ENCODE measurements at places on chromosomes 1 and 21.
A peak's percentile ranks its signal among the peaks of the same experiment; 100 is the strongest.

DNA sequence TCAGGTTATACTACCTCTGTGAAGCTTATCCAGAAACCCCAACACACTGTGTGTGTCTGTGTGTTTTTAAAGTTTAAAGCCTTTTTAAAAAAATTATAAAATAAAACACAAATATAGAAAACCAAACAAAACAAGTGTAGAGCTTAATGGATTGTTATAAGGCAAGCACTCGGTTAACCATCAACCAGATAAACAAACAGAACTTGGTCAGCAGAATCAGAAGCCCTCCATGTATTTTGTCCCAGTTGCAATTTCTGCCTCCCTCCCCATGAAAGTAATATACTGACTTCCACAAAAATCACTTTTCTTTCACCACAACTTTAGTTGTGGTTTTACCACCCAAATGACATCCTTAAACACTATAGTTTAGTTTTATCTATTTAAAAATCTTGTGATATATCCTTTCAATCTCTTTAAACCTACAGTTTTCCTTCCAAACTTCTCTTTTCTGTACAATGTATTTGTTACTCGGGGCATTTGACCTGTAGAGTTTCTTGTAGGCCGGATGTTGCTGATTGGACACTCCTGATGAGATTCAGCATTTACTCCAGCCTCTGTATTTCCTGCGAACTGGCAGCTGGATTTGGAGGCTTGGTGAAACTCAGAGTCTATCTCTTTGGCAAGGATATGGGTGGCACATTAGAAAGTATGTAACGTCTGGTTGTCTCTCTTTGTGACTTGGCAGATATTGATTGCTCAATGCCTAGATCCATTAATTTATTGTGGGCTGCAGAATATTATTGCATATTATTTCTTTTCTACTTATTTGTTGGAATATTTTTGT, 8.6 kb downstream of the PAPPA2 start:
- H3K27me3 ChIP-seq = no peaks in the 10 kb centered on the region
- H3K27ac ChIP-seq = no peak overlapping the region
- no peaks in the 10 kb centered on the region for H3K4me1 ChIP-seq
- H3K4me3 ChIP-seq = no peak overlapping the region
- no peak for DNase-seq

GRCh38 chr1:241308011-241308410, 49.0 kb downstream of the RGS7 start:
- H3K27ac ChIP-seq = no peak overlapping the region
- no peak for DNase-seq
- H3K4me3 ChIP-seq = no peak overlapping the region

- no peak overlapping the region for H3K27ac ChIP-seq
- peaks cover 28% of the 10 kb centered on the region for H3K27me3 ChIP-seq
- H3K4me3 ChIP-seq = no peak overlapping the region
- DNase-seq = no peak
- no peaks in the 10 kb centered on the region for H3K36me3 ChIP-seq
Measured at GRCh38 chr1:10839188-10839770, 42.8 kb upstream of the CASZ1 start.

GRCh38 chr1:84345220-84345619, 43.7 kb downstream of the SAMD13 start:
- no peak overlapping the region for H3K27ac ChIP-seq
- no peak overlapping the region for H3K4me3 ChIP-seq
- no peaks in the 10 kb centered on the region for H3K27me3 ChIP-seq
- DNase-seq = no peak
- no peaks in the 10 kb centered on the region for H3K4me1 ChIP-seq

DNA sequence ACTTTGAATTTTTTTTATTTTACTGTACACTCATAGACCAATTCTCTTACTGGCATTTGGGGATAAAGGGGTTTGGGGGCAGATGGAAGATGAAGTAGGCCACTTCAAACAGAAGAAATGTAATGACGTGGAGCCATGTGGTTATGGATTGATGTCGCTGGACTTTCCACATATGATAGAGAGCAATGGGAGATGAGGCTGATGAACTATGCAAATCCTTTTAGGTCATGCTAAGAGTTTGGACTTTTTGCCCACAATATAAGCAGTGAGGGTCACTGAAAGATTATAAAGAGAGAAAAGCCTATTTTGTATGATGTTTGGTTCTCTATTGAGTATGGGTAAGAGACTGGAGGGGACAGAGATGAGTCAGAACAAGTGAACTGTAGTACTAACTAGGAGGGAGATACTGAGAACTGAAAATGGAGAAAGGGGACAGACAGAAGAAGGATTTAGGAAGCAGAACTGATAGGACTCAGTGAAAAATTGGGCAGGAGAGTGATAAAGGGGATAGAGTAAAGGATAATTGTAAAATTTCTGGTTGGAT, 9.2 kb downstream of the C1orf21 start:
- H3K27me3 ChIP-seq = peaks cover 9% of the 10 kb centered on the region
- no peak overlapping the region for H3K4me3 ChIP-seq
- no peak for DNase-seq
- no peaks in the 10 kb centered on the region for H3K36me3 ChIP-seq
- H3K27ac ChIP-seq = no peak overlapping the region
- no peaks in the 10 kb centered on the region for H3K4me1 ChIP-seq

DNA sequence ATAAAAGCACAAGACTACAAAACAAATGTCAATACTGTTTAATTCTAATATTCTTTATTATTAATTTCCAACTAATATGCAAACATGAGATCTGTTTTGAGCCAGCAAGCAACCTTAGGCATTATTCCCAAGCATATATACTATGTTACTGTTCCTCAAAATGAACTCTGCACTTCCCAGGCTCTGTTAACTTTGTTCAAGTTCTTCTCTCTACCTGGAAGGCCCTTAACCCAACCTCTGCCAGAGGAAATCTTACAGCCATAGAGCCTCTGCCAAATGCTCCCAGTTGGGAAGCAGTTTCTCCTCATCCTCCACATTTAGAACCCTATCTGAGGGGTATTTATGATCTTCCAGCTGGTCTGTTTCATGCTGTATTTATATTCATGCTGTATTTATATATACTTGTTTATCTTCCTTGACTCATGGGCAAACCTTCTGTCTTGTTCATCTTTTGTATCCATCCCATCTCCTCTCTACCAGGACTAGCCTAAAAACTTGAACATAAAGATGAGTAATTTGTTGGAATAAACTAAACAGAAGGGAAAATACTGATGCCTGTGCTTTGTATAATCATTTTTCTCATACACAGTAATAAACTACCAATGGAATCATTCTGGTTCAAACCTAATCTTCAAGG, 5.3 kb downstream of the IVNS1ABP start:
- peaks cover 53% of the 10 kb centered on the region for H3K36me3 ChIP-seq
- H3K27ac ChIP-seq = no peak overlapping the region
- peaks cover 39% of the 10 kb centered on the region for H3K4me1 ChIP-seq
- no peaks in the 10 kb centered on the region for H3K27me3 ChIP-seq
- DNase-seq = no peak
- peak overlapping the region; percentile 96 for H3K4me3 ChIP-seq

DNA sequence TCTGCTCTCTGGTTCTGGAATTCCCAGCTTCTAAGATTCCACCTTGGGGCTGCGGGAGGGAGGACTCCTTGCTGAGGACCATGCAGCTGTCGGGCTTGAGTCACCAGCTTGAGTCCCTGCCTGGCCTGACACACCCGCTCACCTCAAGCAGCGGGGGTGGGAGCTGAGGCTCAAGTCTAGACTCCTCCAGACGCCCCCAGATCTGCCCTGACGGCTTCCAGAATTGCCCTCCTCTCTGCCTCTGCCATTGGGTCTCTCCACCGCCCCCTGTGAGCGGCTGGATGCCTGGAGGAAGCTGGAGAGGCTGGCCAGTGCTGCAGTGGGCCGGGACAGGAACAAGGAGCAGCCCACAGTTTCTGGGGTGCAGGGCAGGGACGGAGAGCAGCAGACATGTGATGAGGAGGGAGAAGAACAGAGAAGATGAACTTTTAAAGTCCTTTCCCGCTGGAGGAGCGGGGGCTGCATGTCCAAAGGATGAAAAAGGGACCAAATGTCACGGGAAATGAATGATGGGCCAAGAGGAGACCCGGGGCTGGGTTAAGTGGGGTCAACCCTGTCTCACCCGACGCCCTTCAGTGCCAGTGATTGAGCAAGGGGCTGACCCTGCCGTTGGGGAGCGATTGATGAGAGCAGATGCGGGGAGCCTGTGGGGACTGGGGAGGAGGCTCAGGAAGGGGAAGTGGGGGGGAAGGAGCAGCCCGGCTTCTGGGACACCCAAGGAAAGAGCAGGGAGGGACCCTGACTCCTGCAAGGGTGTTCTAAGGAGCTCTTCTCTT, 13.5 kb downstream of the CRABP2 start:
- H3K27me3 ChIP-seq = peaks cover 57% of the 10 kb centered on the region
- no peak overlapping the region for H3K4me3 ChIP-seq
- peaks cover 17% of the 10 kb centered on the region for H3K4me1 ChIP-seq
- no peak for DNase-seq
- no peak overlapping the region for H3K27ac ChIP-seq
- H3K36me3 ChIP-seq = no peaks in the 10 kb centered on the region

DNA sequence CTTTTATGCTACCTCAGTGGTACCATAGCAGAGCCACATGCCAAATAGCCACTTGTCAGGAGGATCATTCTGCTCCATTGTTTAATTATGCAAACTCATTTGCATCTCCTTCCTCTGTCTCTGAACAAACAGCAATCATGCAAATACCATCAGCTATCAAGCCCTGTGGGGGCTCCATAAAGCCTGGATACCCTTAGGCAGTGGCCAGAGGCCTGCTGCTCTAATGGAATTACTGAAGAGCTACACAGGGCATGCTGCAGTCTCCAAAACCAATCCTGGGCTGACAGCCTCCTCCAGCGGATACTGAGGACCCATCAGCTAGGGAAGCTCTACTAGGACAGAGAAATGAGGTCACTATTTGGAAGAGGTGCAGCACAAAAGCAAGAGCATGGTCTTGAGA, 376.3 kb downstream of the KCNH1 start:
- peaks cover 11% of the 10 kb centered on the region for H3K27me3 ChIP-seq
- no peaks in the 10 kb centered on the region for H3K36me3 ChIP-seq
- no peak overlapping the region for H3K27ac ChIP-seq

GRCh38 chr1:42915456-42915855, 43.2 kb downstream of the SLC2A1 start:
- H3K4me1 ChIP-seq = peaks cover 5% of the 10 kb centered on the region
- H3K36me3 ChIP-seq = peaks cover 8% of the 10 kb centered on the region
- H3K4me3 ChIP-seq = no peak overlapping the region
- no peak for DNase-seq

DNA sequence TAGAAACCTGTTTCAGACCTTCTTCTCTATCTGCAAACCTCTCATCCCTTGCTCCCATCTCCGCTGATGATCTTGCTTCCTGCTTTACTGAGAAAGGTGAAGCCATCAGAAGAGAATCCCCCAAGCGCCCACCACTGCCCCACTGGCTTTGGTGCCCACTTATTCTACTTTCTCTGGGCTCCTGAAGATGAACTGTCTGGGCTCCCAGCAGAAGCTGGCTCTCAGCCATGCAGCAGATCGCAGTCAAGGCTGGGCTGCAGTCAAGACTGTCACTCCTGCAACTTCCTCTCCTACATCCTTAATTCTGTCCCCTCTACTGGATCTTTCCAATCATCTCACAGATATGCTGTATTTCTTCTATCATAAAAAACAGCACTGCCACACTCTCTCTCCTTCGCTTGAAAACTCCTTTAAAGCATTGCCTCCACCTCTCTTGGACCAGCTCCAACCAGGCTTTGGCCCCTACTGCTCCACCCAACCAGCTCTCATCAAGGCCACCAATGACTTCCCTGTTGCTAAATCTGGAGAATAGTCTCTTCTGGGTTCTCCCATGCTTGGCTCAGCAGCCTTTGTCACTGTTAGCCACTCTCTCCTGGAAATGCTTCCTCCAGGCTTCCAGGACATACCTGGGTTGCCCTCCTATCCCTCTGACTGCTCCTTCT, 25.8 kb downstream of the TRIM62 start:
- no peak overlapping the region for H3K4me3 ChIP-seq
- H3K27me3 ChIP-seq = no peaks in the 10 kb centered on the region
- H3K36me3 ChIP-seq = peaks cover 10% of the 10 kb centered on the region
- H3K27ac ChIP-seq = no peak overlapping the region
- no peak for DNase-seq

GRCh38 chr1:208203127-208203847, 40.9 kb downstream of the PLXNA2 start:
- H3K4me1 ChIP-seq = no peaks in the 10 kb centered on the region
- H3K27ac ChIP-seq = no peak overlapping the region
- H3K27me3 ChIP-seq = peaks cover under 1% of the 10 kb centered on the region
- no peak overlapping the region for H3K4me3 ChIP-seq

DNA sequence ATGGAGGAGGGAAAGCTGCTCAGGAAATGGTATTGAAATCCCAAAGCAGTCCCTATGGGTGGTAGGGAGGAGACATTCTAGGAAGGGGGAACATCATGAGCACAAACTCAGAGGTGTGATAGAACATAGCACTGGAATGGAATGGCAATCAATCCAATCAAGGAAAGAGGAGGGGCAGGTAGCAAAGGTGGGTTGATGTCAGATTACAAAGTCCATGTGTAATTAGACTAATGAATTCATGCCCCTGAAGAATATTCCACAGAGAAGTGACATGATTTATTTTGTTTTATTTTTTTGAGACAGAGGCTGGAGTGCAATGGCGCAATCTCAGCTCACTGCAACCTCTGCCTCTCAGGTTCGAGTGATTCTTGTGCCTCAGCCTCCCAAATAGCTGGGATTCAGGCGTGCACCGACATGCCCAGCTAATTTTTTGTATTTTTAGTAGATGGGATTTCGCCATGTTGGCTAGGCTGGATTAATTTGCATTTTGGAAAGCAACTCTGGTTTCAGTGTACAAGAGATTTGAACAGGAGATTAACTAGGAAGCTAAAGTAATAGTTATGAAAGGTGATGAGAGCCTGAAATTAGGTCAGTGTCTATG, 36.1 kb downstream of the DEGS1 start:
- H3K27me3 ChIP-seq = peaks cover 8% of the 10 kb centered on the region
- DNase-seq = no peak
- H3K4me3 ChIP-seq = no peak overlapping the region
- peaks cover 4% of the 10 kb centered on the region for H3K4me1 ChIP-seq
- H3K27ac ChIP-seq = no peak overlapping the region
- no peaks in the 10 kb centered on the region for H3K36me3 ChIP-seq

GRCh38 chr1:244050014-244050834, 859 bp upstream of the ZBTB18 start:
- H3K4me3 ChIP-seq = peak overlapping the region; percentile 94
- H3K27me3 ChIP-seq = no peaks in the 10 kb centered on the region
- H3K36me3 ChIP-seq = peaks cover 2% of the 10 kb centered on the region
- peaks cover 32% of the 10 kb centered on the region for H3K4me1 ChIP-seq
- peak overlapping the region; percentile 93 for H3K27ac ChIP-seq

GRCh38 chr1:897226-897625, 26.5 kb upstream of the SAMD11 start:
- no peak overlapping the region for H3K27ac ChIP-seq
- H3K4me1 ChIP-seq = peaks cover 9% of the 10 kb centered on the region
- H3K4me3 ChIP-seq = no peak overlapping the region
- DNase-seq = no peak
- peaks cover 4% of the 10 kb centered on the region for H3K36me3 ChIP-seq

Data from activated naive CD8-positive, alpha-beta T cell treated with anti-CD3 and anti-CD28 coated beads, Interleukin-2, amount 10 ng/mL, durations not matched to agents 7 days and 5 days (primary cell).